SK-MEL-5 (cell line): ENCODE measurements at places on chromosomes 11 and 22. TPM values are rescaled to one million over a fixed set of nuclear protein-coding genes. Genes with fewer than 3 reads are reported as not detected.
A peak's percentile ranks its signal among the peaks of the same experiment; 100 is the strongest.

Gene TYMP
- 1.5 and 1.8 TPM in 2 replicates for total RNA-seq

Gene MMP12
- not detected in 2 replicates for total RNA-seq

Gene ANO1
- total RNA-seq, result 1.2 and 2.9 TPM in 2 replicates

Gene NECTIN1
- total RNA-seq, result 1.9 and 2.7 TPM in 2 replicates

Gene DBX1
- total RNA-seq, result not detected in 2 replicates

DNA sequence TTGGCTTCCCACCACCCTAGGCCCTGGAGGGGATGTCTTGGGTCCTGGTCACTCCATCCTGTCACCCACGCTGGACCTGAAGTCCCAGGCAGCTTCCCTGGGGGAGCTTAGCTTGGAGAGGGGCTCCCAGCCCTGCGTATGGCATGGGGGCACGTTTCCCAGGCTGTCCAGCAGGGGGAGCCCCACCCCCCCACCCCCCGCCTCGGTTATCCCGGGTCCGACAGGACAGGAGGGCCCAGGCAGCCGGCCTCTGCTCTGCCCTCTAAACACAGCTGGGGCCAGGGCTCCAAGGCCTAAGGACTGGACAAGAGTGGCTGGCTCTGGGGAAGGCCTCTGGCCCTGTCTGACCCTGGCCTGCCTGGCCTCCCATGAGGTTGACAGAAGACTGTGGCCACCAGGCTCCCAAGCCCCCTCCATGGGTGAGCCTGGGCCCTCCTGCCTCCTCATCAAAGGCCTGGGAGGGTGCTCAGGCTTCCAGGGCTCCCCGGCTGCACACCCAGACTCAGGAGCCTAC lies 104.8 kb downstream of the NECTIN1 start:
- DNase-seq, result no peak

DNA sequence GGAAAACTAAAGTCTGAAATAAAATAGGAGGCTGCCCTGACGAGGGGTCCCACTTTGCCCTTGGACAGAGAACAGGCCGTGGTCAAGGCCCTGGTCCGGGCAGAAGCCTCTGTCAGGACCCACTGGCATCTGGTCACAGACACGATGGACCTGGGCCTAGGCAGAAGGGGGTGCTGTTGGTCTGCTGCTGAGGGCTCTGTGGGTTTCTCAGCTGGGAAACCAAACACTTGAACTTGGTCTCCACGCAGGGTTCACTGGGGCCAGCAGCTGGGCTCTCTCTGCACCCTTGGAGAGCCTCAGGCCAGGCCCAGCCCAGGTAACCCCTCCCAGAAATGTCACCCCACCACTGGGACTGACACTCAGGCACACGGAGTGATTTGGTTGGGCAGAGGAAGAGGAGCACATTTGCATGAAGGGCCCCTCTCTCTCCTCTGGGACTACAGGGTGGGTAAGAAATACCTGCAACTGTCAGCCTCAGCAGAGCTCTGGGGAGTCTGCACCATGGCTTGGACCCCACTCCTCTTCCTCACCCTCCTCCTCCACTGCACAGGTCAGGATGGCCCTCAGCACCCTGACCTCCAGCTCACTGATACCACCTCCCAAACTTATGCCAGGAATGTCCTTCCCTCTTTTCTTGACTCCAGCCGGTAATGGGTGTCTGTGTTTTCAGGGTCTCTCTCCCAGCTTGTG lies 48.1 kb upstream of the TOP3B start:
- peak; percentile 44 for DNase-seq

- no peak for DNase-seq
Observed at GRCh38 chr11:96180341-96180740, 162.7 kb downstream of the MAML2 start.

DNA sequence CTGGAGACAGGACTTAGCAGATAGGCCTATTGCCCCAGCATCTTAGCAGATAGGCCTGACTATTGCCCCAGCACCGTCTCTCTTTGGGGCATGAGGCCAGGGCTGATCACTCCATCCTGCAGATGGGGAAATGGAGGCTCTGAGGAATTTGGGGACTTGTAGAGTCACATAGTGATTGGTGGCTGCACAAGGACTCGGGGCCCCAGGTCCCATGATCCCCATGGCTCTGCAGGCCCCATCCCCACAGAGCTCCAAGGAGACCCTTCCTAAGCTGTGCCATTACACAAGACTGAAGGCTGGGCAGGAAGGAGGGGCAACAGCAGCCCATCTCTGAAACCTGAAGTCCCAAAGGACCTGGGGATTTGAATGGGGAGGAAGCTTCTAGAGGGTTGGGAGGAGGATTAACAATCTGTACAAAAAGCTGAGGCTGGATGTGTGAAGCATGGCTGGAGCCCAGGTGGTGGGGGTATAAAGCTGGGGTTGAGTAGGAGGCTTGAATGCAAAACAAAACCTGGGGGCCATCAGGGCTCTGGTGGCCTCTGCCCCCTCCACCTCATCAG lies 1.6 kb downstream of the ARAP1 start:
- DNase-seq, result no peak

- DNase-seq, result no peak
Observed at GRCh38 chr11:8785457-8785856, 102.9 kb downstream of the RPL27A start.

DNA sequence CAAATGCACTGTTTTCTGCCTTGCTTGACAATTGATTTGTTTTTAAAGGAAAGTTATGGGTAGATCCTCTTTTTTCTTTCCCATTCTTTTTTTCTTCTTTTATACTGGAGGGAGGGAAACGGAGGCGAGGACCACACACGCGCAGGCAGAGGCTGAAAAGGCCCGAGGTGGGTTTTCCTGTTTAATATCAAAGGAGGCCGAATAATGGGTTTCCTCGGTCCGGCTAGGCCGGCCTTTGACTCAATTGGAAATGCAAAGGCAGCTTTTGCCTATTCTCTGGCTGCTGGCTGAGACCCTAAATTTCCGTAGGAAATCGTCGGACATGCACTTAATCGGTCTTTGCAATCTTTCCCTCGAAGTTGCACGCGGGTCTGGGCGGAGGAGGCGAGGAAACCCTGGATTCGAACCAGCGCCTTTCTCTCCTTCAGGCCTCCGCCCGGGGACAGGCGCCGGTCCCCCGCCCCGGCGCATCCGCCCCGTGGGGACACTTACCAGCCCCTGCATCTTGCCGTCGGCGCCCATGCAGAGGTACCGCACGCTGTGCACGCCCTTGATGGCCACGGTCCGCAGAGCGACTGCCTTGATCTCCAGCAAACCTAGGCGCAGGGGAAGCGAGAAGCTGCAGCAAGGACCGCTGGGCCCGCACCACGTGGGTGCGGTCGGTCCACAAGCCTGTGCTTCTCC lies 911 bp downstream of the FGF19 start:
- DNase-seq, result no peak

GRCh38 chr11:75148436-75148983 lies 2.4 kb upstream of the SLCO2B1 start:
- DNase-seq, result no peak

GRCh38 chr11:134003792-134004495 lies 47.2 kb upstream of the IGSF9B start:
- no peak for DNase-seq

GRCh38 chr11:16149476-16149875 lies 206.9 kb downstream of the SOX6 start:
- DNase-seq, result no peak

GRCh38 chr11:65870307-65870658 lies 2.3 kb downstream of the EFEMP2 start:
- no peak for DNase-seq
